MM.1S (cell line): ENCODE measurements at places on chromosomes 7 and 10.

- DNase-seq: no peak
Measured at GRCh38 chr7:14045651-14046050, 56.2 kb upstream of the ETV1 start.

GRCh38 chr7:137669706-137670105 lies 177.1 kb downstream of the DGKI start:
- no peak for DNase-seq

GRCh38 chr10:100114976-100115770 lies 33.5 kb upstream of the CPN1 start:
- no peak for DNase-seq

DNA sequence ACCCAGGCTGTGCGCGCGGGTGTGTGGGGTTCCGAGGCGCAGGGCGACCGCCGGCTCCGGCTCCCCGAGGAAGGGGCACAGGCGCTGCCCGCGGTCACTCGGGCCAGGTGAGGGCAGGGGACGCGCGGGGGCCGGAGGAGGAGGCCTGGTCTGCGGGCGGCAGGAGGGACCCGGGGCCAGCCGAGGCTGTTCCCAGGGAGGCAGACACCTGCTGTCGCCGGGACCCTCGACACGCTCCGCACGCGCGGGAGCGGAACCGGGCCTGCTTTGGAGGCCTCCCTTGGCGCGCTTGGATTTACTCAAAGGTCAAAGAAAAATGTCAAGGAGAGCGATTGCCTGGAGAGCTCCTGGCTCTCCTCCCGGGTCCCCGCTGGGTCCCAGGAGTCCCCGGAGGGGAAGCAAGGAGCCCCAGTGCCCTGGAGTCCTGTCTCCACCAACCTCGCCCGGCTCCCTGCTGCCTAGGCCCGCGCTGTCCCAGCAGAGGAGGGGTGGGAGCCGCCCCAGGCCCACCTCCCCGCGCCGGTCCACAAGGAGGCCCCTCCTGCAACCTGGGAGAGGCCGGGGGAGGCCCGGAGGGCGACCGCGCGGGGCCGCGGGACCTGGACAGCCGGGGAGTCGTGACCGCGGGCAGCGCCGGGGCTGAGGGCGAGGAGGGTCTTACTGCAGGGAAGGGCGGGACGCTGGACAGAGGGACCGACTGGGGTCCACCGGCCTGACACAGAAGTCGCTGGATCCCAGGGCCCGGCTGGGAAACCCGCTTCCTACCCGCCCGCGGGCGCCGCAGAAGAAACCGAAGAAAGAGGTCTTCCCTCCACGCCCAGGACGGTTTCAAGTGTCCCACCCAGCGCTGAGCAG lies 348.9 kb downstream of the DNAJB6 start:
- no peak for DNase-seq

GRCh38 chr10:127523476-127523875 lies 25.6 kb upstream of the NPS start:
- no peak for DNase-seq

GRCh38 chr7:51220226-51220625 lies 96.4 kb downstream of the COBL start:
- no peak for DNase-seq

GRCh38 chr10:124975977-124976514 lies 34.1 kb downstream of the ZRANB1 start:
- DNase-seq: peak; percentile 17

DNA sequence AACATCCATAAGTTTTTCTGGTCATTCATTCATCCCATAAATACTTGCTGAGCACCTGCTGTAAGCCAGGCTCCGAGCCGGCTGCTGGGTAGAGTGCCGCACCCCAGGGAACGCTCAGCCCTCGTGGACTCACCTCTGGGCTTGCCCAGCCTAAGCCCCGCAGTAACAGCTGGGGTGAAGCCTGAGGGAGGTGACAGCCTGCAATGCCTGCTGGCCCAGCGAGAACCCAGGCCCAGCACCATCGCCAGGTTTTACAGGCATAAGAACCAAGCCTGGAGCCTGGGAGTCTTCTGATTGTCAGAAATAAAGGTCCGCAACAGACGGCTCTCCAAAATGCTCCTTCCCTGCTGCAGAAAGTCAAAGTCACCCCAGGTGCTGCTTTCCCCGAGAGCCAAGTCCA lies 205.4 kb downstream of the ZMYND11 start:
- DNase-seq: no peak

DNA sequence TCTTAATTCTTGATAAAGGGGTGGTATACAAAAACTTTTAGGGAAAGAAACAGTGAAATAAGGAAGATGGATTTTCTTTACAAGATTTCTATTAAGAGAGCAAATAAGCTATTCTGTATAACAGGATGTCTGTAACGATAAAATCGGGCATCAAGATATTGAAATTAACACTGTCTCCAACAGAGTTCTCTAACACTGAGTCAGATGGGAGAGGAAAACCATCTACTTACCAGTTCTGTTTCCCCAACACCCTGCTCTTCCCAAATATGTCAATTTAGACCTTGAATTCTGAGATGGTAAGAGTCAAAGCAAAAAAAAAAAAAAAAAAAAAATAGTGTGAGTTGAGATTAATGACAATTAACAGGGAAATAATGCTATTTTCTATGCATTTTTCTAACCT lies 23.0 kb downstream of the SMURF1 start:
- no peak for DNase-seq

GRCh38 chr10:103145860-103146466 lies 47.1 kb downstream of the NT5C2 start:
- DNase-seq: no peak

DNA sequence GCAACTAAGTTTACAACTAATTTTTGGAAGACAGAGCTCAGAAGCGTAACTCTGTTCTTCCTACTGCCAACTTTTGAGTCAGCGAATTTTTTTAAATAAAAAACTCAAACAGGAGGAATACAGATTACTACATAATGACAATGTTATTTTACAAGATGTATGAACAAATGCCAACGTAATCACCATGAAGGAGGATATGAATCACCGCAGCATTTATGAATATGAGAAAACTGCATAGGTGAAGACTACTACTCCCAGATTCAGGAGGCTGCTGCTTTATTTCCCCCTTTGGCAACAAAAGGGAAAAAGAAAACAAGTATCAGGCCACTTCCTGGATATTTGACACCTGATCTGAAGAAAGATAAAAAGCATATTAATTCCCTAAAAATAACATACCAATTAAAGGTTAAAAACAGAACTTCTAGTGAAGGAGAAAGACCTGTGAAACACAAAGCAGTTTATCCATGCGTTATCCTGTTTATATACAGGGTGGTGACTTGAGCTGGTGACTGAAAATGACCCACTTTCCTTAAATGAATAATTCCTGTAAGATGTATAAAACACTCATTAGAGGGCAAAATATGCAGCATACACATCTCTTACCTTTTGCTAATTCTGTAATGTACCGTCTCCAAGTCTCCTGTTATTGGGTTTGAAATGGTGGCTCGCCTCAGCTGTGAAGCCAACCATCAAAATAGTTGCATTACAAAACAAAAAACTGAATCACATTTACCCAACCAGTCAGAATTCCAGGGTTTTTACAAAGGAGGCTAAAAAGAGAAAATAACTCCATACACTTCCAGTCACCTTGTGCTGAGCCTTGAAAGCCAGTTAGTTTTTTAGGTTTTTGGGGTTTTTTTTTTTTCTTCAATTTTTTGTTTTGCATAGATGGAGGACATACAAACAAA lies 52.0 kb downstream of the P4HA1 start:
- no peak for DNase-seq

DNA sequence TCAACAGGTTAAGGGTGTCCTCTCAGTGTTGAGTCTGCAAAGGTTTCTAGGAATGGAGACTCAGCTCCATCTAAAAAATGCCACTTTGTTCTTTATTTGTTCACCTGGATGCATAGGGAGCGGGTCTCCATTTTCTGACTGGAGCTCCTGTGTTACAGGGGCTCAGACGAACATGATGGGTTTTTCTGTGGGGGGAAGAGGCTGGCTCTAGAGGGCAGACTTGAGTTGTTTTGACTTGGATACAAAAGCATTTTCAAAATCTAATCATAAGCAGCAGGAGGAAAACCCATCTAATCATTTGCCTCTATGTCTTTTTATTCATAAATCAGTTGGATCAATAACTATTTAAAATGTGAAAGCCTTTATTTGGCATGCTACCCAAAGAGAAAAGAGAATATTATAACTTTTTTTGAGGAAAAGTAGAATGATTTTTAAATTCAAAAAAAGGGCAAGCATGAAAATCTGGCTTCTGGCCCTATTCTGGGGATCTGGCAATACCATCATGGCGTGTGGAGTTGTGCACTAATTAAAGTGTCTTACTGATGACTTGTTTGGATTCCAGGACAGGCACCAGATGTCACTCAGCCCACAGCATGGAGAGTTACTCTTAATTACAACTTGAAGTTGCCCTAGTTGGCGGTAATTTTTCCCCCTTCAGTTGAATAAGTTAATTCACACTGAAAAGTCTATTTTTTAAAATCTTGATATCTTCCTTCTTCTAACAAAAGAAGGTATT lies 594.9 kb downstream of the REEP3 start:
- DNase-seq: peak; percentile 31

- no peak for DNase-seq
Measured at GRCh38 chr7:85710960-85711359, 524.1 kb upstream of the SEMA3D start.
